Activated CD4-positive, alpha-beta T cell treated with anti-CD3 and anti-CD28 coated beads, Interleukin-2, amount 10 ng/mL, durations not matched to agents 7 days and 5 days (primary cell): ENCODE measurements at places on chromosomes 6 and 20. TPM values are rescaled to one million over a fixed set of nuclear protein-coding genes. Genes with fewer than 3 reads are reported as not detected.

Gene SNAP25
- total RNA-seq, result not detected

Gene DPPA5
- total RNA-seq, result not detected

- DNase-seq, result no peak
Observed at GRCh38 chr6:118122161-118122725, 215.2 kb downstream of the SLC35F1 start.

Gene OVOL2
- total RNA-seq, result not detected

DNA sequence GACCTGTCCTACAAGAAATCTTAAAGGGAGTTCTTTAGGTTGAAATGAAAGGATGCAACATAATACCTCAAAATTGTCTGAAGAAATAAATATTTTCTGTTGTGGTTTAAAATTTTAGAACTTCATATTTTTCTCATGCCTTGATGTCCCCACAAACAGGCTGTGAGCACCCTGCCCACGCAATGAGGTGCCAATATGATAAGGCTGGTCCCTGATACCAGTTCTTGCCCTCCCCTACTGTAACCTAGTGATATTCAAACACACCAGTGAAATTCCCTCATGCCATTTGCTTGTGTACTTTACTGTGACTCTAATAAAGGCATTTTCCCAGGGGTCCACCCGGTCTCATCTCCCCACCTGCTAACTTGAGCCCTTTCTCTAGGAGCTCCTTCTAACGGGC, 67.3 kb upstream of the SIRPG start:
- no peak for DNase-seq
